Astrocyte (in vitro differentiated cells and primary cell): ENCODE measurements at places on chromosomes 1 and 21. TPM values are rescaled to one million over a fixed set of nuclear protein-coding genes. Genes with fewer than 3 reads are reported as not detected.

The CRP gene
- not detected in 2 replicates for total RNA-seq

The ICOSLG gene
- total RNA-seq, result 4.6 and 4.7 TPM in 2 replicates

GRCh38 chr1:9174243-9174642 lies 45.3 kb upstream of the GPR157 start:
- H3K4me1 ChIP-seq, result peaks cover 4% of the 10 kb centered on the region
- H3K27me3 ChIP-seq, result no peaks in the 10 kb centered on the region
- no peak for DNase-seq
- no peak overlapping the region for H3K4me3 ChIP-seq

- H3K4me3 ChIP-seq, result no peak overlapping the region
- no peak for DNase-seq
- H3K27ac ChIP-seq, result no peak overlapping the region
- H3K27me3 ChIP-seq, result no peaks in the 10 kb centered on the region
- no peaks in the 10 kb centered on the region for H3K4me1 ChIP-seq
Observed at GRCh38 chr21:31418377-31419001, 74.4 kb upstream of the TIAM1 start.

- peaks cover 3% of the 10 kb centered on the region for H3K4me1 ChIP-seq
- H3K4me3 ChIP-seq, result peak overlapping the region; percentile 63
- no peaks in the 10 kb centered on the region for H3K36me3 ChIP-seq
- H3K27ac ChIP-seq, result no peak overlapping the region
Observed at GRCh38 chr1:241531195-241532161, 700 bp upstream of the KMO start.
